NCI-H524 (cell line): ENCODE measurements at places on chromosomes 13 and 19.

- DNase-seq: no peak
These were observed 42.2 kb upstream of the CEACAM21 start for GRCh38 chr19:41533671-41534215.

DNA sequence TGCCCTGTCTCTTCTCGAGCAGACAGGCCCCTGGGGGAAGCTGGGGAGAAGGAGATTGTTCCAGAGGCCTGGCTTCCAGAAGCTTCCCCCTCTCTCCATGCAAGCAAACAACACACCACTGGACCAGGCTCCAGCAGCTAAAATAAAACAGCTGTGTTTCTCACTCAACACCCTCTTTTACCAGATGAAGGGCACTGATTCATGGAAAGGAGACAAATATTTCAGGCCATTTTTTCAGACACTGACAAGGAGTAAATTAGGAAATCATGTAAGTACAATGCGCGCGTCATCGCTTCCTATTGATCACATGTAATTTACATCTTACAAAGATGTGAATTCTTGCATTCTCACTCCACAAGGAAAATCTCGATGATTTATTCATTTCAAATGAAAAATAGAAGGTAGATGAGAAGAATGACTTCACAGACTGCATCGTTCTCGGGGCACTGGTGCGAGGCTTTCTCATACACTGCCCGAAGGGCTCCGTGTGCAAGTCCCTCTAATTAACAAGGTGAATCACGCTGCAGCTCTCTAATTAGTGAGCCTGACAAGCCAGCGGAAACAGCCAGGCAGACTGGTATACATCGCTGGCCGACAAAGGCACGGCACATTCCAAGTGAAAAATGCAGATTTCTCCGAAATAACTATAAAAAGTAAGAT, 153.6 kb downstream of the KCTD15 start:
- DNase-seq: no peak

DNA sequence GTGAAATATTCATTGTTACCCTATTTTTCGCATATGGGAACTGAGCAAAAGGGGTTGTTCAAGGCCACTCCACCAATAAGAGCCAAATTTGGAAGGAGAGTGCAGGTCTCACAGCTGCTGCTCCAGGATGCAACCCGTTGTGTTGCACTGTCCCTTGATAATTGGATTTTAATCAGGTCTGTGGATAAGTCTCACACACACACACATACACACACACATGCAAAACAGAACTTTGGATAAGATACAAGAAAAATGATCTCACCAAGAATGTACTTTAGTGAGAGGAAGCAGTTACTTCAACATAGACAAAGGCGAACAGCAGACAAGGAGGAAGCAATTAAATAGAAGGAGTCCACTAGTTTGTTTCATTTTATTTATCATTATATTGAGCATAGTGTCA, 127.3 kb upstream of the EDNRB start:
- no peak for DNase-seq

GRCh38 chr13:78764665-78765064, 105.7 kb upstream of the OBI1 start:
- DNase-seq: no peak

- no peak for DNase-seq
These were observed 143.4 kb downstream of the SOX1 start for GRCh38 chr13:112210371-112210770.

DNA sequence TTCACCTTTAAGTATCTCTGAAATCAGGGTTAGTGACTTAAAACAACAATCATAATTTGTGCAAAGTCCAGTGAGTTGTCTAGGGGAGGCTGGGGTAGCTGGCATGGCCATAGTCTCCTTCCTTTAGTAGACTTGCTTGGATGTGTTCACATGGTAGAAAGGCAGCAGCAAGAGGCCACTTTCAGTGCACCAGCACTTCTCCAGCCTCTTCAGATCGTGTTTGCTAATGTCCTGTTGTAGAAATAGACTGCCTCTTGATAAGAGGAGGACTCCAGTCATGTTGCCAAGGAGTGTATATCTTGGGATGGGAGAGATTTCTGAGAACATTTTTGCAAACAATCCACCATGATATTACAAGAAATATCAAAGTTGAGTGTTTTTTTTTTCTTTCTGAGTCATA, 22.9 kb downstream of the WDFY2 start:
- no peak for DNase-seq

- no peak for DNase-seq
These were observed at the start of gene ERICH4 for GRCh38 chr19:41442473-41443355. Gene ERICH4 (plus strand): TSS chr19:41443156. CDS start chr19:41443170, 14 bp downstream.

GRCh38 chr19:369256-369655, 24.7 kb upstream of the MIER2 start:
- DNase-seq: no peak

- DNase-seq: peak; percentile 95
These were observed at the start of gene CPT1C for GRCh38 chr19:49690656-49691242. Gene CPT1C (plus strand): TSS chr19:49691116. CDS start chr19:49692253, 1,137 bp downstream.

GRCh38 chr19:38304866-38305429, 897 bp downstream of the C19orf33 start:
- no peak for DNase-seq

GRCh38 chr19:35223862-35224505, 4.6 kb downstream of the FAM187B start:
- DNase-seq: no peak

GRCh38 chr19:1497578-1498235, 6.7 kb downstream of the REEP6 start:
- DNase-seq: no peak

GRCh38 chr13:92126399-92126798, 728.0 kb downstream of the GPC5 start:
- no peak for DNase-seq

- DNase-seq: no peak
These were observed 18.9 kb downstream of the ZNF536 start for GRCh38 chr19:30391052-30391451.

GRCh38 chr13:109725297-109725696, 61.1 kb downstream of the IRS2 start:
- no peak for DNase-seq

DNA sequence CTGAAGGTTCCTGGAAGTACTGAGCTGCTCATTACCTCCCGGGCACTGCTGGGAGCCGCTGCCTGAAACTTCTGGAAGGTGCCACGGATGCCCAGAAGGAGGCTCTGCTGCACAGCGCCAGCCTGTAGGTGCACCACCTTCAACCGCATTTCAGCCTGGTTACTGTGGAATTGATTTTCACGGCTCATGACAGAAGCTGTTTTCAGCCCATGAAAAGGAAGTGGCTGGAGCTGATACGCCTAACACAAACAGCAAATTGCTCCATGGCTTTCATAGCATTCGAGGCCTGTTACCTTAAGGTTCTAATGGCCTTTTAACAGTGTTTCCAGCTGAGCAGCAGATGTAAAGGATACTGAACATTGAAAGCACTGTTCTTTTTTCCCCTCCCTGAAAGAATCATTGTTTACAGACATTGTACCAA, 22.0 kb downstream of the GPC6 start:
- peak; percentile 79 for DNase-seq

- peak; percentile 88 for DNase-seq
These were observed 16.6 kb upstream of the LRP3 start for GRCh38 chr19:33177417-33177979.

- DNase-seq: no peak
These were observed 210.9 kb downstream of the SHISA2 start for GRCh38 chr13:25840931-25841330.

GRCh38 chr19:49133621-49134454, 14.5 kb downstream of the PPFIA3 start:
- DNase-seq: no peak

- DNase-seq: no peak
These were observed 566 bp upstream of the CCDC97 start for GRCh38 chr19:41309180-41310032.

DNA sequence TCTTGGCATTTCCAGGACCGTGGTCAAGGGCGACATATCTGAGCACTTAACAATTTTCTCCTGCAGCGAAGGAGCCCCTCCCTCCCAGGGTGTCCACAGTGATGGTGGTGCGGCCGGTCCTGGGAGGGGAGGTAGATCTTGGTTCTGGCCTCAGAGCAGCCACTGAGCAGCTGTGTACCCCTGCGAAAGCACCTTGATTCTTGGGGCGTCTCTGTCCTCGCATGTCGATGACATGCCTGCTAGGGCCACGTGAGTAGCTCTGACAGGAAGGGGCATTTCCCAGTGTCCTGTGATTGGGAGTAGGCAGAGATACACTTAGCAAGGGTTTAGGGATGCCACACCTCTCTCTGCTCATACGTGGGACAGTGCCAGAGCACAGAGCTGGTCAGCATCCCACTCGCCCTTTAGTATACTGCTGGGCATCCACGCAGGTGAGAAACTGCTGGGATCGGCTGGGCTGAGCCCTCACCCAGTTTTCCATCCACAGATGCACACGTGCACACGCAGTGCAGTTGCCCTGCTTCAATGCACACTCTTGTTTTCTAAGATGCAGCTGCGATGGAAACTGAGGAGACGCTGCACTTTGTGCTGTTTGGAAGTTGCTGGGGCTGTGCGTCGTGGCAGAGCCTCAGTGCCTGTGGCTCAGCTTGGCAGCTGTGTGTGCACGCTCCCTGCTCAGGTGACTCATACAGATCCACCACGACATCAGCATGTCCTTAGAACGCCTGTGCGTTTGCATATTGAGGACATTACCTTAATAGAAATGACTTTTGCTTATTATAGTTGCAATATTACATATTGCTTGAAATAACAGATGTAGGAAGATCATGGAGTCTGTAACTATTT, 66.8 kb downstream of the TEX29 start:
- no peak for DNase-seq

GRCh38 chr19:50418176-50419021, at the start of gene SPIB:
Gene SPIB (plus strand): TSS chr19:50418938. CDS start chr19:50418963, 25 bp downstream.
- DNase-seq: no peak

DNA sequence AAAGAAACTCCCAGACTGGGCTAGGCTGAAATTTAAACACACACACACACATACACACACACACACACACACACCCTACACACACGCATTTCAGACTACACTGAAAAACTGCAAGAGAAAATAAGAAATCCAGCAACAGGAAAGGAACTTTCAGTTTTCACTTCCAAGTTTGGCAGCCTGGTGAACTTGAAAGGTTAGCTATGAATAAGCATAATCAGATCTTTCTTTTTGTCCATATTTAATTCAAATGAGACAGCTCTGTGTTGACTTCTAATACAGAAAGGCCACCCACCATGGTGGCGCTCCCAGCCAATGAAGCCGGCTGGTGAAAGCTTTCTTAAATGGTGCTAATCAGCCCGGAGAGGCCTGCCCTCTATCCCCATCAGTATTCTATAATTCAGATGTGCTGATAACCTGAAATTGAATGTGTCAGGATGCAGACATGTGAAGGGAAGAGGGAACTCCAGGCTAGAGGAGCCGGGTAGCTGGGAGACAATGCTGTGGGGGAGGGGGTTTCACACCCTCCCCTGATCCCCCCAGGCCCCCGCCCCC, 108.3 kb upstream of the ZNF536 start:
- DNase-seq: no peak

- DNase-seq: no peak
These were observed 4.8 kb downstream of the PNKP start for GRCh38 chr19:49862391-49863253.

- DNase-seq: peak; percentile 80
These were observed 87.6 kb downstream of the HSPH1 start for GRCh38 chr13:31073859-31074718.
